ENCODE measurements at places on chromosomes 11 and 22. TPM values are rescaled to one million over a fixed set of nuclear protein-coding genes. Genes with fewer than 3 reads are reported as not detected.

GRCh38 chr22:20866736-20867135 lies 7.9 kb downstream of the SNAP29 start:
- DNase-seq, result no peak

DNA sequence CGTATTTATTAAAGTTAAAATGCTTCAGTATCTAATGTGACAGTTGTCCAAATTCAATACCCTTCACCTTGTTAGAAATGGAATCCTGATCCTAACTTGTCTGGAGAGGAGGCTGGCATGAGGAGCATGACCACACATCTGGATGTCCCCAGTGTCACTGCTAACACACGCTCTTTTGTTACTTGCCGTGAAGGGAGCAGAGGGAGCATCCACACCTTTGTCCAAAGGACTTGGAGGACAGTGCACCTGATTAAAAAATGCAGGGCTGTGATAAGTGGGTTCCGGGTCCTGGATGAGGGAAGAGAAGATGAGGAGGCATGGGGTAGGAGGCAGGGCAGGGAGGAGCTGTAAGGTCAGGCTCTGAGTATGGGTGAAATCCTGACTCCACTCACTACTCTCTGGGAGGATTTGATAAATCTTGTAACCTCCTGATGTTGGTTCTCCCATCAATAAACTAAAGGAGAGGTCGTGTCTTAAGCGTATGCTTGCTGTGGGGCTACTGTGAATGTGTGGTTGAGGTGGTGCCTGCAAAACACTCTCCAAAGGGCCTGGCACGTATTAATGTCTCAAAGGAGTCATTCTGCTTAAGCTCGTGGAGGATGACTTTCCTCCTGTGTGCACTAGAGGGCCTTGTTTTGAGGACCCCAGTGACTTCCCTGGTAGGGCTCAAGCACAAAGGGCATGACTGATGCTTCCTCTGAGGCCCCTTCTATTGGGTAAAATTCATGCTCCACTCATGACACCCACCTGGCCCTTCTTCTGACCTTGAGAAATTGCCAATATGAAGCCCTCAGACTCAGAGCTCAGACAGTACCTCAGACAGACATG lies 16.8 kb upstream of the IGLL5 start:
- no peak for DNase-seq

DNA sequence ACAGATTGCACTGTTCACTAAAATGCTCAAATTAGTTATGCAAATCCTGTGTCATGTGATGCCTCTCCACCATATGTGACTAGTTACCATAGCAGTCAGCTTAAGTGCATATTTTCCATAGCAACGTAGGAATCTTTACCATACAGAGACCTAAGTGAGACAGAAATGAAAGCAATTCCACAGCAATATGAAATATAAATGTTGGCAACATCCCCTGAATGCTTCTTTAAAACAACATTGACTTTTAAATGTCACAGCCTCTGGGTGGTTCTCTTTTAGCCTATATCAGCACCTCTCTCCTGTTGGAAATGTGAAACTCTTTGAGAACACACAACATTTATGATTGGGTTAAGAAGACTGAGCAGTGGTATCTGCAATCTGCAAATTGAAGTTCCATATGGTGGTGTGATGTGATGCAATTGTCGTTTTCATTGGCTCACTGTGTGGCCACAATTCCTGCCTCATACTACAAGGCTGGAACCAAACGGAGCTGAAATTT lies 814.6 kb downstream of the DLG2 start:
- DNase-seq, result no peak

GRCh38 chr22:39351689-39352214 lies 2.0 kb downstream of the SYNGR1 start:
- DNase-seq, result no peak

GRCh38 chr11:72618803-72619202 lies 55.4 kb downstream of the PDE2A start:
- DNase-seq, result no peak

DNA sequence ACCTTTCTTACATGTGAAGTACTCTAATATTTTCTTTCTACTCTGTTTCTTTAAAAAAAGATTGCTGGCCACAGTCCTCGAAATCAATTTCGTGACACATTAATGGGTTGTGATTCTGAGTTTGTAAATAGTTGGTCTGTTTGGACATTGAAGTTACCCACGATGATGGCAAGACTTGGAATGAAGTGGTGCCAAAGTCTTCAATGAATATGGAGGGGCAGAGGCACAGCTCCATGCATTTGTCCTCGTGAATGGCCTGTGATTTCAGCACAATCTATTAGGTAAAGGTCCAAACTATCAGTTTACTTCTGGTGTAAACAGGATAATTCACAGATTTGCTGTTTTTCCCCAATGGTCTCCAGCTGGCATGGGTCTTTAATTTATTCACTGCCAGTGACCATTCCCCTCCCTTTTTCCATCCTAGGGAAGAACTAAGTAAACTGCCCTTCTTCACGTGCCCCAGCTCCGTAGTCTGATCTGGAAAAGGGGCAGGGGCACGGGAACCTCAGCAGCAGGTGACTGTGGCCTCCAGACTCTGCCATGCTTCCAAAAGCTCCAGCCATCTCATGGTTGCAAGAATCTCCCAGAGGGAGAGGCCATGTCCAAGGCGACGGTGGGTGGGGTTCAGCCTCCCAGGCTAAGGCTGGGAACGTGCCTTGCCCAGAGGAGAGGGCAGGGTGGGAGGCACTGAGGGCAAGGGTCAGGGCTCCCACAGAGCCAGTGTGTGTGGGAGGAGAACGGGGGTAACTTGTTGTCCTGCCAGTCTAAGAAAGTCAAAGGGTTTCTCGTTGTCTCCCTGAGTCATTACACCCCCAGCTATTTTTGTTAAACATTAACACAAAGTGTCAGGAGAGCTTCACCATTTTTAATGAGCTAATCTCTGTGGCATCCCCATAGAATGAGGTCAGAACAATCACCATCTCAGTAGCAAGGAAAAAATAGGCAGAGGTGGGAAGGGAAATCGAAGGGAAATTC lies 16.9 kb upstream of the PEX26 start:
- DNase-seq, result no peak

DNA sequence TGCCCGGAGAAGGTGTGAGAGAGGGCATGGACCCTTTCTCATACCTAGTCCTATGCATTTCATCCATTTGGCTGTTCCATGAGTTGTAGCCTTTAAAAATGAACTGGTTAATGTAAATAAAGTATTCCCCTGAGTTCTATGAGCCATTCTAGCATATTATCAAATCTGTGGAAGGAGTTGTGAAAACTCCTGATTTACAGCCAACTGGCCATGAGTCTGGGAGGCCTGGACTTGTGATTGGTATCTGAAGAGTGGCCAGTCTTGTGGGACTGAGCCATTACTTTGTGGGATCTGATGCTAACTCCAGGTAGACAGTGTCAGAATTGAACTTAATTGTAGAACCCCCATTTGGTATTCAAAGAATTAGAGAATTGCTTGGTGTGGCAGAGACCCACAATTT lies 48.4 kb downstream of the FAM118A start:
- no peak for DNase-seq

DNA sequence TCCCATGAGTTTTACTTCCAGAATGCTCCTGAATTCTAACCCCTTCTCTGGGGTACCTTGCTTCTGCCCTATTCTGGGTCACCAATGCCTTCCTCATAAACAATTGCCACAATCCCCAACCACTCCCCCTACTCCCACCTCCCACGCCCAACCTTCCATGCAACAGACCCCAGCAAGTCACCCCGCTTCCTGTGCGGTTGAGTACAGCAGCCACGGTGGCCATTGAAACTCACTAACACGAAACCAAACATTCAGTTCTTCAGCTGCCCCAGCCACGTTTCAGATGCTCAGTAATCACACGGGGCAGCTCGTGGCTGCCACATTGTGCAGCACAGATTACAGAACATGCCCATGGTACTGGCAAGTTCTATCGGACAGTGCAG lies 3.7 kb upstream of the BCR start:
- DNase-seq, result no peak

DNA sequence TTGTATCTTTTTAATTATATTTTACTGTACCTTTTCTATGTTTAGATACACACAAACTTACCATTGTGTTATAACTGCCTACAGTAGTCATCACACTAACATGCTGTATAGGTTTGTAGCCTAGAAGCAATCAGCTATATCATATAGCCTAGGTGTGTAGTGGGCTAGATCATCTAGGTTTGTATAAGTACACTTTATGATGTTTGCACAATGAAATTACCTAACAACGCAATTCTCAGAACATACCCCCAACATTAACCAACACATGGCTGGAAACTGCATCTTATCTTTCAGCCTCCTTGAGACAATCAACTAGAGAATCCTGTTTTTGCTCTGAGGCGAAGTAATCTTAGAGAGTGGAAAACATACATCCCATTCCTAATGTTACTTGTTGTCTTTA lies 60.2 kb upstream of the MTMR2 start:
- DNase-seq, result no peak

DNA sequence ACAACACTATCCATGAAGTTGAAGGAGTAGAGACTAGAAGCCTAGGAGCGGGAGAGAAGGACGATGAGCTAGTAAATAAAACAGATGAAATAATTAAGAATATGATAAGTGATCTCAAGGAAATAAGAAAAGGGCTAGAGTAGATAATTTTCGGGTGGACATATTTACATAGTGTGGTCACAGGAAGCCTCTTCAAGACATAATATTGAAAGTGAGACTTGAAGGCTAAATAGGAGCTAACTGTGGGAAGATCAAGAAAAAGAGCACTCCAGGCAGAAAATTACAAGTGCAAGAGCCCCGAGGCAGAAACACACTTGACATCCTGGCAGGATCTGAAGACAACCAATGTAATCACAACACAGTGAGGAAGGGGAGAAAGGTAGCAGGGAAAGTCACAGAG lies 11.9 kb upstream of the PPFIBP2 start:
- no peak for DNase-seq

GRCh38 chr11:62048100-62048499 lies 75.7 kb upstream of the INCENP start:
- DNase-seq, result no peak

DNA sequence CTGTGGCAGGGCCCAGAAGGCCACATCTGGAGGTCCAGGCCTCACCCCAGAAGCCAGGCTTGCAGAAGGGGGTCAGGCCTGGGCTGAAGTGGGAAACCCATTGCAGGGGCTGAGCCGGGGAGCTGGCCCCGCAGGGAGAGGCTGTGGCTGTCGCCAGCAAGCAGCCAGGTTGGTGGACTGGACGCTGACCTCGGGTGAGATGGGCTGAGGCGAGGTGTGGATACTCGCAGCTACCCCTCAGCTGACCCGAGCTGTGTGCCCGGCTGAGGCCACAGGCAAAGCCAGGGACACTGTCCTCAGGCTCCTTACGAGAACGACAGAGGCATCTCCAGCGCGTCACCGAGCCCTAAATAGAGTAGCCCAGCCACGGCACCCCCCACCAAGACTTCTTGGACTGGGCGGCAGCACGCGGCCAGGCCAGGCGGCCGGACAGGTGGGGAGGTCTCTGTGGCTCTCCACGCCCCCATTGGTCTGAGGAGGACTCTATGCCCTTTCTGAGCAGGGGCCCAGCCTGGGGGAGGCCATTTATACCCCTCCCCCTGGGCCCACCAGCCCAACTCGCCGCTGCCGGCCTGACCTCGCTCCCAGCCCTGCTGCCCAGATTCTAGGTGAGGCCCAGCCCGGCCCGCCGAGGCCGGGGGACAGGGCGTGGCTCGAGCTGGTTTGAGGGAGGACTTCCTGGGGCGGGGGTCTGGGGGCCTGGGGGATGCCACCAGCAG lies at the start of gene TNNI2:
Gene TNNI2 (plus strand): TSS at position 556 of the 719 bp plus-strand sequence. CDS start 716 bp downstream, outside the sequence.
- no peak for DNase-seq

GRCh38 chr22:23831261-23831660 lies 7.5 kb downstream of the DERL3 start:
- no peak for DNase-seq

DNA sequence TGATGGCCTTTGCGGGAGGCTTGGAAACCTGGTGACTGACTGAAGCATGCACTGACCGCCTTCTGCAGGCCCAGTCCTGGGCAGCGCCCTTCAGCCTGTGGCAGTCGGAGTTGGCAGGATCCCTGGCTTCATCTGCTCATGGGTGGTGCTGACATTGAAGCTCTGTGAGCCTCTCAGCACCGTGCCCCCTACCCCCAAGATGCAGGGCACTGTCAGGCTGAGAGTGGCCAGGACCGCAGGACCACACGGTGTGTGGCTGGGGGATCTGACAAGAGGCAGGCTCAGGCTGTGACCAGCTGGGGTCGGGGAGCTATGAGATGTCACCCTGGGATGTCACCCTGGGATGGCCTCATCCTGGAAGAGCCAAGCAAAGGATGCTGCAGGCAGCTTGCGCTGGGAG lies 32.7 kb downstream of the TBC1D22A start:
- peak; percentile 40 for DNase-seq

DNA sequence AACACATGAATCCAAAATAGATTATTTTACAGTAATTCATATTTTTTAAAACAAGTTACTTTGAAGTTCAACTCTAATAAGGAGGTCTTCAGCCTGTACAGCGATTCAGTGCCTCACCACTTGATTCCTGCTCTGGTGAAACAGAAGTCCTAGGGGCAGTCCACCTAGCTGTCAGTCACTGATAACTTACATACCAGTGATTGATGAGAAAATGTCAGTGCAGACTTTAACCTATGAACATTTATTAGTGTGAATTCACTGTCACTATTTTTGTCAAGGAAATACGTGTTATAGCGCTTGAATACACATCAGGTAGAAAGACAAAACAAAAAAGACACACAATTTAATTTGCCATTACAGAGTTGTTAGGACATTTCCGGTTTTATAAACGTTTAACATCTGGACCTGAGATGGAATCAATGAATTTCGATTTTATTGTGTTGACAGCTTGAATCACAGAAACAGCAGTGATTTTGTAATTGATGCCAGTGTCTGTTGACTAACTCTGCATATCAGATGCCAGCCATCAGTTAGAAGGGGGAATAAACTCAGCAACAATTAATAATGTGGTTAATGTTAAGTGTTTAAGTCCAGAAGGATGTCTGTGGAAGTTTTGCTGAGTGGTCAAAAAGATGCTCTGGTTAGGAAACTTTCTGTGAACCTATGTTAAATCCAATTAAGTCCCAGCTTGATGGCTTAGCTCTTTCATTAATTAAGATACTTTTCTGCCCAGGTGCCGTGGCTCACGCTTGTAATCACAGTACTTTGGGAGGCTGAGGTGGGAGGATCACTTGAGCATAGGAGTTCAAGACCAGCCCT lies 34.5 kb downstream of the ELF5 start:
- no peak for DNase-seq

DNA sequence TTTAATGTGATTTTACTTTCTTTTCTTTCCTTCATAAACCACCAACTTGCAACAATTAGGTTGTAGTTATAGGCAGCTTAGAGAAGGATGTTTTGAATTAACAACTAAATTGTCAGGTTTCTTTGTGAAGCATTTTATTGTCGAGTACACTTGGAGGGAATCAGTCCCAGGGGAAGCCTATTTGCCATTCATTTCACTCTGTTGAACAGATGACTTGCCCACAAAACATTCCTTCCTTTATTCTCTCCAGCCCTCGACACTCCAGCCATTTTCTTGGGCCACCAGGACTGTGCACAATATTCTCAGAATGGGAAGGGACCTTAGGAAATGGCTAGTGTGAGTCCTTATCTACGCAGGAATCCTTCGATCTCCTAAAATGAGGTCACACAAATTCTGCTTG lies 620.6 kb downstream of the SOX6 start:
- DNase-seq, result no peak

The PLAAT5 gene
- total RNA-seq, result 5.3 TPM

The MYBPC3 gene
- total RNA-seq, result 1,210 TPM

The DCDC1 gene
- total RNA-seq, result 0.24 TPM

The VPREB1 gene
- not detected for total RNA-seq

The C1QTNF4 gene
- total RNA-seq, result not detected

All from right atrium auricular region (tissue), 2 donors.